ENCODE measurements at places on chromosomes 1 and 21. TPM values are rescaled to one million over a fixed set of nuclear protein-coding genes. Genes with fewer than 3 reads are reported as not detected.

Gene PARS2
- total RNA-seq = 11.2 TPM

Gene EPRS1
- 78.8 TPM for total RNA-seq

Gene RBM11
- total RNA-seq = 0.69 TPM

Gene SELL
- total RNA-seq = 2.2 TPM

GRCh38 chr1:70675737-70676156, 264.7 kb downstream of the CTH start:
- no peak for DNase-seq
- H3K27me3 ChIP-seq = no peaks in the 10 kb centered on the region
- H3K4me1 ChIP-seq = no peaks in the 10 kb centered on the region
- H3K27ac ChIP-seq = no peak overlapping the region

DNA sequence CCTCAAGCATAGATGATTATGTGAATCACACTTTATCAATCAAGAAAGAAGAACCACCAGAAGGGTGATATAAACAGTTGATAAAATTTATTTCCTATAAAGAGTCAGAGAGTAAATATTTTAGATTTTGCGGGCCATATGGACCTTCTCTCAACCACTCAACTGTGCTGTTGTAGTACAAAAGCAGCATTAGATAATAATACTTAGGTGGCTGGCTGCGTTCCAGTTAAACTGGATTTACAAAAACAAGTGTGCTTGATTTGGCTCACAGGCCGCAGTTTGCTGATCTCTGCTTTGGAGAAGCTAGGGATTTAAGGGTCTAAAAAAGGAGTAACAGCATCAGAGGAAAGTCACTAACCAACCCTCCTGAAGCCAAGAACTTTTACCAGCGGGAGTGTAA, 1406.0 kb downstream of the KCNT2 start:
- H3K4me1 ChIP-seq = no peaks in the 10 kb centered on the region
- no peaks in the 10 kb centered on the region for H3K27me3 ChIP-seq
- no peak overlapping the region for H3K4me3 ChIP-seq

GRCh38 chr1:236938760-236939159, 65.5 kb downstream of the MT1HL1 start:
- no peak overlapping the region for H3K27ac ChIP-seq
- H3K4me3 ChIP-seq = no peak overlapping the region
- H3K4me1 ChIP-seq = no peaks in the 10 kb centered on the region
- no peak for DNase-seq
- no peaks in the 10 kb centered on the region for H3K36me3 ChIP-seq
- H3K27me3 ChIP-seq = no peaks in the 10 kb centered on the region

DNA sequence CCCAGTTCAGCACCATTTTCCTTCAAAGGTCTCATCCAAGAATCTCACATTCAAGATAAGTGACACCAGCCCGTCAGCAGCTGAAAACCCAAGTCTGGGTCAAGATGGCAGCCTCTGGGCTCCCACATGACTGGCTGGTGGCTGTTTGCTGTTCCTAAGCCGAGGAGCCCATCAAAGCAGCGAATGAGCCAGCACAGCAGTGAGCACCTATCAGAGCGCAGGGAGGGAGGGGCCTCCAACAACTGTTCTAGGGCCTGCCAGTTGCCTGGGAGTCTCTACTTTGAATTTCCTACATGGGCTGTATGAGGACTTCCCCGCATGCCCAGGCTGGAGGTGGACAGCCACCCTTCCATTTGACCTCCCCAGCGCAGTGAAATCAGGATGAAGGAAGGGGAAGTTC, 102.7 kb downstream of the ADARB1 start:
- DNase-seq = no peak
- no peaks in the 10 kb centered on the region for H3K27me3 ChIP-seq
- H3K36me3 ChIP-seq = no peaks in the 10 kb centered on the region
- H3K4me3 ChIP-seq = no peak overlapping the region
- H3K27ac ChIP-seq = no peak overlapping the region
- no peaks in the 10 kb centered on the region for H3K4me1 ChIP-seq

DNA sequence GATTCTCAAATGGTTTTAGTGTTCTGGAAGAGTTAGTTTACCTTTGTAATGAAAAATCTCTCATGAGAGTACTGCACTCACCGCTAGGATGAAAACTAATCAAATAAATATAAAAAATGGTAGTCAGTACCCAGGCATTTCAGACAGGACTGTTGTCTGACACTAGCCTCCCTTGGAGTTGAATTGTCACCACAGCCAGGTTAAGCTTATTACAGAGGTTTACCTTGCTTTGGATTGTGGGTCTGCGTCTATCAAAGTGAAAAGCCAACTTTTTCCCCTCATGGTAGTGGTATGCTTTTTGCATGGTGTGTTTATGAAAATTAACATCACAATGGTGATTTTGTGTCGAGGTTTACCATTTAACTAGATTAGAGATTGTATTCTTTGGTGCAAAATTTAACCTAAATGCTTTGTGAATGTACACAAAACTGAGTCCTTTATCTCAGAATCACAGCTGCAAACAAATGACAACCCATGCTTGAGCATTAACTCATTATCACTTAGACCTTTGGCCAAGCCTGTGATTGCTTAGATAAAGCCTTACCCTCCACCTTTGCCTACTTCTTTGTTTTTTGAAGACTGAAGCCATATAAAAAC, 20.1 kb downstream of the RAP1A start:
- no peaks in the 10 kb centered on the region for H3K27me3 ChIP-seq
- DNase-seq = no peak
- no peak overlapping the region for H3K4me3 ChIP-seq
- H3K36me3 ChIP-seq = no peaks in the 10 kb centered on the region
- H3K4me1 ChIP-seq = peaks cover 7% of the 10 kb centered on the region

DNA sequence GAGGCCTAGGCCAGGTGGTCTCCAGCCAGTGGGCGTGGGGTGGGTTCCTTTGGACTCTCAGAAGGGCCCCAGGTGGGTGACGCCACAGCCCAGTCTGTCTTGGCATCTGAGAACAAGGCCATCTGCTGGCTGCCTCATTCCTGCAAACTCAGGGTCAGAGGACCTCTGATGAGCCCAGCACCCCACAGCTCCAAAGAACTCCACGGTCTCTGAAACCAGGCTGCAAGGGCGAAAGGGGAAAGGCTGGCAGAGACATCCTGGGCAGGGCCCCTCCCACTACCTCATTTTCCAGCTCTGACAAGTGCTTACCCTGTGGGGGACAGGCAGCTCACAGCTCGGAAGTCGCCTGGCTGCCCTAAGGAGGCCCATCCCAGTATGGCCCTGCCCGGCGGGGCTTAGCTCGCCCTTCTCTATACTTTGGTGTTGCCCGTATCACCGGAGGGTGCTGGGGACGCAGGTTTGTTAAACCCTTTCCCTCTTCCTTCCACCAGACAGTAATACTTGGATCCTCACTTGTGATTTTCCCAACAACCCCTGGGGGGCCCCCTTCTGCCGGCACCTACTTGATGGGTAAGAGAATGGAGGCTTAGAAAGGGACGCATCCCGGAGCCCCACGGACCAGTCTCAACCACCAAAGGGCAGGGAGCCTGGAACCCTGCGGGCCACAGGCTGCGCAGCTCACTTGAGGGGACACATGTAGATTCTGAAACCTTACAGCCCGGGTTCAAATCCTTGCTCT, 10.9 kb upstream of the EDN2 start:
- H3K27me3 ChIP-seq = no peaks in the 10 kb centered on the region
- H3K36me3 ChIP-seq = no peaks in the 10 kb centered on the region
- H3K4me3 ChIP-seq = no peak overlapping the region
- DNase-seq = no peak
- H3K4me1 ChIP-seq = peaks cover 15% of the 10 kb centered on the region

- no peaks in the 10 kb centered on the region for H3K27me3 ChIP-seq
- DNase-seq = no peak
- H3K27ac ChIP-seq = no peak overlapping the region
- peaks cover 4% of the 10 kb centered on the region for H3K36me3 ChIP-seq
- H3K4me1 ChIP-seq = no peaks in the 10 kb centered on the region
These were observed 19.1 kb downstream of the COL6A2 start for GRCh38 chr21:46116776-46117585.

DNA sequence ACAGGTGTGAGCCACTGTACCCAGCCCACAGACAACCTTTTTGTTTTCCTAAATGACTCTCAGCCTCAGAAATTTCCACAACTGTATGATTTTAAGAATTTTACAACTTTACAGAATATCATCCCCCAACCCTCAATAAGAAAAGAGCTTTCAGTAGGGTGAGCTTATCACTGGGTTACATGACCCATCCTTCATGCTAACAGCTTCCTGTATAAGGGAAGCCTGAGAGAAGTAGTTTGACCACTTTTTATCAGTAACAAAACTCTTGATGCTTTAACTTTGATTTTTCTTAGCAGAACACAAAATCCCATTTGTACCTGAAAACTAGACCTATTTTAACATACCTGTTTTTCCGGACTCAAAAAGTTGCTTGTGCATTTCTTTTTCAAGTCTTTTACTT, 9.7 kb upstream of the MYBPHL start:
- H3K36me3 ChIP-seq = no peaks in the 10 kb centered on the region
- no peak overlapping the region for H3K27ac ChIP-seq
- H3K4me1 ChIP-seq = no peaks in the 10 kb centered on the region
- H3K4me3 ChIP-seq = no peak overlapping the region
- no peaks in the 10 kb centered on the region for H3K27me3 ChIP-seq

- peak; percentile 78 for DNase-seq
- H3K27me3 ChIP-seq = no peaks in the 10 kb centered on the region
- H3K4me3 ChIP-seq = peak overlapping the region; percentile 20
- H3K36me3 ChIP-seq = no peaks in the 10 kb centered on the region
- H3K4me1 ChIP-seq = no peaks in the 10 kb centered on the region
These were observed 21.5 kb upstream of the SLC2A1 start for GRCh38 chr1:42979896-42980800.

DNA sequence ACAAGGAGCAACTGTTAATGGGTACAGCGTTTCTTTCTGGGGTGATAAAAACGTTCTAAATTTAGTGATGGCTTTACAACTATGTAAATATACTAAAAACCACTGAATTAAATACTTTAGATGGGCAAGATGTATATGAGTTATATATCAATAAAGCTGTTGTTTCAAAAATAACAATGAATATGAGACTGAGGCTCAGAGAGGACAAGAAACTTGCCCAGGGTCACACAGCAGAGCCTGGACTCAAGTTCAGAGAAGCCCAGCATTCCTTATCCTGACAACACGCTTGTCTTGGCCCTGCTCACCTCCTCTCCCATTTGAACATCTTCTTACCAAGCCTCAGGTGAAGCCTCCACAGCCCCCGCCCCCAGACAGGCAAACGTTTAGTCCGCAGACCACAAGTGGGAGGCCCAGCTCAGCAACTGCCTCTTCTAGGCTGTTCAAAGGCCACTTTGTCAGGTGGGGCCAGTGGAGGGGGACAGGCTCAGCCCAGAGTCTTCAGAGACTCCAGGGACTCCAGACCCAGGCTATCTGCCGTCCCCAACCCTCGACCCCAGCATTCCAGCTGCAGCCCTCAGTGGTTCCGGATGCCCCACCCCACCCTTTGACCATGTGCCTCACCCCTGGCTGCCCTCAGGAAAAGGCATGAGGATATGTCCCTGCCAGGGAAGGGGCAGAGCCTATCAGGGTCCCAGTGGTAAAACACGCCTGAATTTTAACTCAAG, 17.9 kb downstream of the SDC3 start:
- no peaks in the 10 kb centered on the region for H3K27me3 ChIP-seq
- no peaks in the 10 kb centered on the region for H3K4me1 ChIP-seq
- H3K4me3 ChIP-seq = no peak overlapping the region
- no peak for DNase-seq
- H3K27ac ChIP-seq = no peak overlapping the region

DNA sequence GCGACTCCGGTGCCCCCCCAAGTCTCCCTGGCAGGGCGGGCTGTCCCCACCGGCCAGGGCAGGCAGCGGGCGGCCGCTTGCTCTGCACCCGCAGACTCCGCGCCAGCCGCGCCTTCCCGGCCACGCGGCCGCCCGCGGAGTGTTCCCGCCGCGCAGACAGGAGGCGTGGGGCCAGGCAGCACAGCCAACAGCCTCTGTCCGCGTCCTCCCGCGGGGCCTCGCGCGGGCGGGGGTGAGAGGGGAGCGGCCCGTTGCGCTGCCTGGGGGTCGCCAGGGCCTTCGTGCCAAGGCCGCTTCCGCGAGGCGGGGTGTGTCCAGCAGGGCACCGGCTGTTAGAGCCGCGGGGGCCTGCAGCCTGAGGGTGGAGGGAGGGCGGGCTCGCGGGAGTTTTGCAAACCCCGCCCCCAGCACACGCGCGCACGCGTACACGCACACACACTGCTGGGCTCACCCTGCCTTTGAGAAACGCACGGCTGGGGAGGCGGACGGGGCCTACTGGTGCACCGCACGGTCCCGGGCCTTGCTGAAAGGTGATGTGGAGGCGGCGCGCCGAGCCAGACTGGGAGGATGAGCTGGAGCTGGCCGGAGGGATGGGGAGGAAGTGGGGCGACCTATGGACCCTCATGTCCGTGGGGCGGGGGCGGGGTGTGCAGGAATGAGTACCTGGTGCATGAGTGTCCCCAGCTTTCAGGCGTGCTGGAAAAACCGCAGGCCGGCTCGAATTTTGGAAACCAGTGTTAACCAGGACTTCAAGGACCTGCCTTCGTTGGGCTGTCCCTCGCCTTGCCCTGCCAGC, 41.5 kb downstream of the KIAA1614 start:
- DNase-seq = peak; percentile 79
- H3K36me3 ChIP-seq = no peaks in the 10 kb centered on the region
- no peaks in the 10 kb centered on the region for H3K27me3 ChIP-seq
- no peaks in the 10 kb centered on the region for H3K4me1 ChIP-seq

DNA sequence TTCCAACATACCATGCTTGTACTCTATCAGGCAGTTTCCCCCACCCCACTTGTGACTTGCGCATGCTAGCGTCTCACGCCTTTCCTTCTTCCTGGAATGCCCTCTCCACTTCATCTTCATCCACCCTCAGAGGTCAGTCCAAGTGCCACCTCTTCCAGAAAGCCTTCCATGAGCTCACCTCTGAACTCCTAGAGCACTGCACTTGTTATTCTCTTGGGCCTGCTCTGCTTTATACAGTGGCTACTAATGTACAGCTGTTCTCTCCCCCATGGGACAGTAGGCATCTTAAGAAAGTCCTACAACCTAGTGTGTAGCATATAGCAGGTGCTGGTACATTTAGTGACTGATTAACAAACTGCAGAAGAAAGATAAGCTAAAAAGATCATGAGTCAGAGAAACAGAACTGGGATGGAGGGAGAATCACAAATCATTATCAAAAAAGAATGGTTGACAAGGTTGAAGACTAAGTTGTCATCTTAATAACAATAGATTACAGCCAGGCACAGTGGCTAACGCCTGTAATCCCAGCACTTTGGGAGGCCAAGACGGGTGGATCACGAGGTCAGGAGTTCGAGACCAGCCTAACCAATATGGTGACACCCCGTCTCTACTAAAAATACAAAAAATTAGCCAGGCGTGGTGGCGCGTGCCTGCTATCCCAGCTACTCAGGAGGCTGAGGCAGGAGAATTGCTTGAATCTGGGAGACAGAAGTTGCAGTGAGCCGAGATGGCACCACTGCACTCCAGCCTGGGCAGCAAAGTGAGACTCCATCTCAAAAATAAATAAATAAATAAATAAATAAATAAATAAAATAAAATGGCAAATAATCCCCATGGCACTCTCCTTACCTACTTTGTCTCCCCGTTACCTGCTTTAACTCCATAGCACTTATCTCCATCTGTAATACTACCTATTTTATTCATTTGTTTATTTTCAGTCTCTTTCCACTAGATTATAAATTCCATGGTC, 16.3 kb upstream of the TSPAN1 start:
- H3K36me3 ChIP-seq = no peaks in the 10 kb centered on the region
- H3K4me1 ChIP-seq = no peaks in the 10 kb centered on the region
- H3K27ac ChIP-seq = no peak overlapping the region
